Left ventricle myocardium inferior (tissue), 1 donor: ENCODE measurements at places on chromosomes 7 and 10. TPM values are rescaled to one million over a fixed set of nuclear protein-coding genes. Genes with fewer than 3 reads are reported as not detected.

GRCh38 chr7:23469150-23469960 lies 936 bp downstream of the IGF2BP3 start:
- no peak for DNase-seq

GRCh38 chr10:105146436-105146835 lies 505.3 kb downstream of the SORCS3 start:
- DNase-seq: no peak

GRCh38 chr7:88522771-88523293 lies 216.1 kb upstream of the STEAP4 start:
- no peak for DNase-seq

DNA sequence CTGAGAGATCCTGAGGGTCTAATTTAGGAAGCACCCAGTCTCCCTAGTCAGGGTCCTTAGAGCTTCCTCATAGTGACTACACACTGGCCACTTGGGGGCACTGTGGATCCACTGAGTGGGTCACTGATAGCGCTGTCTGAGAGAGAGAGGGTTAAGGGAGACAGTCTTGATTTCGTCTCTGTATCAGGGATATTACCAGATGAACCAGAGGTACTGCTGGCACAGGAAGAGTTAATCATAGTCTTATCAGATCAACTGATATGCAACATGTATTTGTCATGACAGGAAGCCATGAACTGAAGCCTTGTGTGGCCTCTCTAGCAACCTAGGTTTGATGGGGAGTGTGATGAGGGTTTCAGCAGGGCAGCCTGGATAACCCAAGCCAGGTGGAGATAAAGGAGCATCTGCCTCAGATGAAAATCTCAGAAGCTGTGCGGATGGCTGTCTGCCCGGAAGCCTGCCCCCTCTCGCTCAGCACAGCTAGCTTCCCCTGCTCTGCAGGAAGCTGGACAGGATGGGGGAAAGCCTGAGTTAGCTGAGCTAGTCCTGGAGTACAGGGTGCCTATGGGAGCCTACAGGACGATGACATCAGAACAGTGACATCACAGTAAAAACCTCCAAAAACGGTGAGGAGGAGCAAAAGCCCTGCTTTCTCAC lies 214.0 kb upstream of the PRSS1 start:
- DNase-seq: peak; percentile 19

- no peak for DNase-seq
Observed at GRCh38 chr10:58857251-58857805, 319.1 kb upstream of the PHYHIPL start.

GRCh38 chr10:16779384-16779915 lies 37.8 kb downstream of the RSU1 start:
- DNase-seq: no peak

GRCh38 chr7:91264924-91265681 lies 870 bp downstream of the FZD1 start:
- peak; percentile 56 for DNase-seq

GRCh38 chr7:108604307-108605077 lies 34.8 kb downstream of the DNAJB9 start:
- DNase-seq: no peak

DNA sequence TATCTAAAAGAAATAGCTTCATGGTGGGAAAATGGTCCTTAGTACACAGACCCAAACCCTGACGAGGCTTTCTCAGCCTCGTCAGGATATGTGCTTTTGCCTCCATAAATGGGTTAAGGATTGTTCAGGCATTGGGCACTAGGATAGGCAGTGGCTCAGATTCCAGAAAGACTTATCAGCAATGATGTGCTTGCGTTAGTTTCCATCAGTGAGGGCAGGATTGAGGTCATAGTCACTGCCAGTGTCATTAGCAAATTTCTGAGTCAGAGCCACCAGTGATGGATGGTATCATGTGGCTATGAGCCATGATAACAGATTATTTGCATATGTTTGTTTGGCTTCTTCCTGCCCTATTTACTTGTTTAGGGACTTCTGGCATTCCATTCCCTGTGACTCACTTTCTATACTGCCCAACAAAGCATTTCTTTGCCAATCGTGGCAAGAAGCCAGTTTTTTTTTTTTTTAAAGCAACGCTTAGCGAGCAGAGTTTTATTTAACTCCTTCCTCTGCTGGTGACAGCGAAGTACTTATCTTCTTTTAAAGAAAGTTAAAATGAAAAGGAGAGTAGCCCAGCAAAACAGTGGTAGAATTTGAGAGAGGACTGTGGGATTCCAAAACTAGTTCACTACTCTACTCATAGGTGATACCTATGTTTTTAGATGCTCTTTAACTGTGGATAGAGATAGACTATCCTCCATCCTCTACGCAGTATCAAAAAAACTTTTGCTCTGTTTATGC lies 44.4 kb downstream of the MYPN start:
- DNase-seq: no peak

DNA sequence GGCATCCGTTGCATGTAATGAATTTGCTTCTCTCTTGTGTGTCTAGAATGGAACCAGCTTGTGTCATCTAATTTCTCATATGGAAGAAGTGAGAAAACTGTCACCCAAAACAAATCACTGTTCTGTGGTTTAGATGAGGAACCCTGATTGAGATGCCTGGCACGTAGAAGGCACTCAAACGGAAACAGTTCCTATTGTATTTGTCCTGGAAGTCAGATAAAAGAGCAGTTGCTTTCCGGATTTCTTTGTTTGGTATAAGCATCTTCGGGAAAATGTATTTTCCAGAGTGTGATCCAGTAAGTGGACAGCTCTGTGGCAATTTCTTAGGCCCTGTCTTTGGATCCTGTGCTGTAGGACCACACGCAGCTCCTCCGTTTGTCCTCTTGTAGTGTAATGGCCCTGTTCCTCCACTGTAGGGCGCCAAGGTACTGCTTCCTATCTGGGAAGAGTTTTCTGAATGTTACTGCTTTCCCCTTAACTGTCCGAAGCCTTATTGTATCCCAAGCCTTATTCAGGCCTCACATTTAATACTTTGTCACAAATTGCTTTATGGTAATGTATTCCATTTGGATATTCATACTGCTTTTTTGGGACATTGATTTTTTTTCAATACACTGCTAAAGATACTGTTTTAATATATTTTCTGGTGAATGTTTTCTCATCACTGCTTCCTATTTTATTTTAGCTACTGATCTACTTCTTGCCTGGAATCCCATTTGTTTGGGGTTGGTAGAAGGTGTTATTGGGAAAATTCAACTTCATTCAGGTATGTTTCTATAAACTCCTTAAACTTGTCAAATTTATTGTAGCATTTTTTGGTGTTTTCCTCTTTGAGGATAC lies 24.8 kb downstream of the INPP5F start:
- peak; percentile 44 for DNase-seq

GRCh38 chr10:60456053-60456452 lies 66.4 kb upstream of the ANK3 start:
- DNase-seq: no peak

- no peak for DNase-seq
Observed at GRCh38 chr10:74223755-74224529, 72.9 kb downstream of the ADK start.

- no peak for DNase-seq
Observed at GRCh38 chr7:113083816-113084495, 2.7 kb downstream of the GPR85 start.

DNA sequence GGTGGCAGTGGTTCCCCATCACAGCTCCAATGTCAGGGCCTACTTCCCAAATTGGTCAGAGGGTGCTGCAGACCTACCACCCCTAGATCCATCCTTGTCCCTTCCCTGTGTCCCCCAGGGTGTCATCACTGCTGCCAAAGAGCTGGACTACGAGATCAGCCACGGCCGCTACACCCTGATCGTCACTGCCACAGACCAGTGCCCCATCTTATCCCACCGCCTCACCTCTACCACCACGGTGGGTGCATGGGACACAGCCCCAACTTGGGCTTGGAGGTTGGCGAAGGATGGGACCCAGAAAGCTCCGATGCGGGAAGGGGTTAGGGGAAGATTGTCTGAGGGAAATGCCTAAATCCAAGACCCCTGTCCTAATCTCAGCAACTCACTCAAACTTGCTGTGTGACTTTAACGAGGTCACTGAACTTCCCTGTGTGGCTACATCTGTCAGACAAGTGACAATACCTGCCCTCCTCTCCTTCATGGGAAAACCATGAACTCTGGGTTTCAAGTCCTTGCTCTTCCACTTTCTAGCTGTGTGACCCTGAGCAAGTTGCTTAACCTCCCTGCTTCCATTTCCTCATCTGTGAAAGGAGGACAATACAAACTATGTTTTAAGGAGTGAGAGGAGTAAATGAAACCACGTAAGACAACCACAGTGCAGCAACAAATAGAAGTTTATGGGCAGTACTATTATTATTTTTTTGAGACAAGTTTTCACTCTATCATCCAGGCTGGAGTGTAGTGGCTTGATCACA lies 4.9 kb upstream of the VSIR start:
- no peak for DNase-seq

- no peak for DNase-seq
Observed at GRCh38 chr10:71391701-71392100, 5.0 kb upstream of the CDH23 start.

DNA sequence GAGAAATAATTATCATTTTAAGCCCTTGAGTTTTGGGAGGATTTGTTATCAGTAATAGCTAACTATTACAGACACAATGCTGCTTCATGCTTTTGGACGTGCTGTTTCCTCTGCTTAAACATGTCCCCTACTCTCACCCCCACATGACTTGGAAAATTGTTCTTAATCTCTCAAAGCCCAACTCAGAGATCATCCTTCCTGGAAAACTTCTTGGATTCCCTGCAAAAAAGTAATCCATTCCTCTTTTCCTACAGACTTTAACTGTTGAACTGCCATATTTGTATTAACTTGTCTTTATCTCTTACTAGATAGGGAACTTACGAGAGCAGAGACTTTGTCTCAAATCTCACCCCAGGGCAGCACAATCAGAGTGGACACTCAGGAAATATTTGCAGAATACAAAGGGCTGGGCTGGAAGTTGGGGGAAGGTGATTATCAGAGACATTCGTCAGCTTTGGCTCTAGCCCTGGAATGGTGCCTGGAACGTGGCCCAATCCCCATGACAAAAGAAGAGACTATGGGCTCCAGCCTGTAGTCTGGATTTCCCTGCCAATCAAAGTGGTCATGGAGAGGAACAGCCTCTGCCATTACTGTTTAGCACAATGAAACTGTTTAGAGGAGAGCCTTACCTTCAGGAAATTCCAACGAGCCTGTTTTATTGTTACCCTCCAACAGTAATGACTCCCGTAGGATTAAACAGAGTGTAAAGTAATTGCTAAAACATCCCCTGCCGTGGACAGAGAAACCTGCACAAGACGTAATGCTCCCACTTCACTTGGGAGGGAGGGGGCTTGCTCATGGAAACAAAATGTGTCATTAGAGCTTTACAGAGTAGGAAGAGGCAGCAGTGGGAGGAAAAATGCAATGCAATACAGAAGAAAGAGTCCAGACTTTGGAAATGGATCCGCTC lies 140.4 kb upstream of the AUTS2 start:
- peak; percentile 71 for DNase-seq

- DNase-seq: no peak
Observed at GRCh38 chr7:12570168-12570533, 369 bp upstream of the SCIN start.

- DNase-seq: no peak
Observed at GRCh38 chr7:6182993-6183392, 89.4 kb downstream of the CYTH3 start.

DNA sequence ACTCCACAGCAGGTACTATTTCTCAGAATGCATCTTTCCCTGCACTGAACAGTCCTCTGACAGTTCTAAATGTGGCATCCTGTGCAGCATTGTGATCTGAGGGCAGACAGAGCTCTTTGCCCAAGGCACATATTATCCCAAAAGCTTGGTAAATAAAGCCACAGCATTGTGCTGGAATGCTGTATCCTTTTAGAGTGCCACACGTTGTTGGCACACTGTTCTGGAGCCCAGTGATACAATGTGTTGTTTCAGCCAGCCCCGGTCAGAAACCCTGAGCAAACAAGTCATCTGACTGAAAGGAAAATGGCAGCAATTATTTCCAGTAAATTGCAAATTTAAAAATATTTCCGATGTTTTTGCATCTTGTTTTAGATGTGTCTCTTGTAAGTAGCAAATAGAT lies 45.4 kb downstream of the NAMPT start:
- no peak for DNase-seq

- DNase-seq: no peak
Observed at GRCh38 chr7:132837529-132837928, 244.4 kb downstream of the CHCHD3 start.

DNA sequence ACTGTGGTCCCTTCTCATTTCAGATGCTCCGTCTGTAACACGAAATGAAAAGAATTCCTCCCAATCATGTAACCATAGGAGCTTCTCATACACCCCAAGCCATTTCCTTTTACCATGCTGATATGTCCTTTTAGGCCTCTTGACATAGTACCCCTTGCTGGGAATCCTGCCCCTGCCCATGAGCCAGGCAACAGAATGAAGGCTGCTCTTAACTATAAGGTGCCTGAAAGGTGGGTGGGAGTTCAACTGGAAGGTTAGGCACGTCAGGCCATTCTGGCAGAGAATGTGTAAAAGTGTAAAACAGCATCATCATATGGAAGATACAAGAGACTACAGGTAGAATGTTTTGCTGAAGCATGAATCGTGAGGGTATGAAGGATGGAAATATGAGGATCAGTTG lies 22.5 kb downstream of the IL2RA start:
- no peak for DNase-seq

DNA sequence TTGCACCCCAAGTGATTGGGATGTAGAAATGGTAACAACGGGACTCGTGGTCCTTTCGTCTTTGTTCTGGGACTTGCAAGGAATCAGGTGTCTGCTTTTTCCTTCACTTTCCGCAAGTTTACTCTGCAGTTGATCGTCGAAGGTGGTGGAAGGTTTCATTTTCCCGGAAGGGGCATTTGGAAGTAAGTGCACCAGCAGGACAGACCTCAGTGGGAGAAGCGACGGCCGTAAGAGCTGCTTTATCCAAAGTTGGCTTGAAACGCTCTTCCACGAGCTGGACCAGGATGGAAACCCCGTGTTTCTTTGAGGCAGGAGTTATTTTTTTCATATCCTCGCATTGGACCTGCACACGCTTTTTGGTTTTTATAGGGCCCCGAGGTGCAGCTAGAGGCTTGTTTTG lies 1.2 kb downstream of the BRI3 start:
- DNase-seq: no peak

The PON1 gene
- total RNA-seq: not detected

The TFR2 gene
- total RNA-seq: 0.25 TPM
